Hematopoietic multipotent progenitor cell treated with erythropoietin and hydrocortisone succinate and interleukin-3 and kit ligand, for 4 days (in vitro differentiated cells): ENCODE measurements at places on chromosomes 3 and 15.

DNA sequence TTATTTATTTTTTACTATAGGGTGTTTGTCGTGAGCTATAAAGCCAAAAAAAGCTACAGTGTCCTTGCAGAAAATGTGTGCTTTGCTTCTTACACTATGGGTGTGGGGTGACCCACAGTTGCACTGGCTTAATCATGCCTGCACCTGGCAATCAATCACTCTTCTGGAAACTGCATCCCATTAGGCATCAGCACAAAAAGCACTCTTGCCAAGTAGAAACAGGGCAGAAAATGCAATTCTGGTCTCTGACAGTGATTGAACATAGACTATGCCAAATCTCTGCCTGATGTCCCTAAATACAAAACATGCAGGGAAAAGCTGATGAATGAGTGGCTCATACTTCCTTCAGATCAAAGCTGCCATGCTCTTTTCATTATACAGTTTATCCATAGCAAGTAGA is 30.4 kb upstream of the PLAAT1 start:
- no peak for DNase-seq

GRCh38 chr15:68719672-68720071 is 101.0 kb downstream of the ANP32A start:
- DNase-seq = no peak

DNA sequence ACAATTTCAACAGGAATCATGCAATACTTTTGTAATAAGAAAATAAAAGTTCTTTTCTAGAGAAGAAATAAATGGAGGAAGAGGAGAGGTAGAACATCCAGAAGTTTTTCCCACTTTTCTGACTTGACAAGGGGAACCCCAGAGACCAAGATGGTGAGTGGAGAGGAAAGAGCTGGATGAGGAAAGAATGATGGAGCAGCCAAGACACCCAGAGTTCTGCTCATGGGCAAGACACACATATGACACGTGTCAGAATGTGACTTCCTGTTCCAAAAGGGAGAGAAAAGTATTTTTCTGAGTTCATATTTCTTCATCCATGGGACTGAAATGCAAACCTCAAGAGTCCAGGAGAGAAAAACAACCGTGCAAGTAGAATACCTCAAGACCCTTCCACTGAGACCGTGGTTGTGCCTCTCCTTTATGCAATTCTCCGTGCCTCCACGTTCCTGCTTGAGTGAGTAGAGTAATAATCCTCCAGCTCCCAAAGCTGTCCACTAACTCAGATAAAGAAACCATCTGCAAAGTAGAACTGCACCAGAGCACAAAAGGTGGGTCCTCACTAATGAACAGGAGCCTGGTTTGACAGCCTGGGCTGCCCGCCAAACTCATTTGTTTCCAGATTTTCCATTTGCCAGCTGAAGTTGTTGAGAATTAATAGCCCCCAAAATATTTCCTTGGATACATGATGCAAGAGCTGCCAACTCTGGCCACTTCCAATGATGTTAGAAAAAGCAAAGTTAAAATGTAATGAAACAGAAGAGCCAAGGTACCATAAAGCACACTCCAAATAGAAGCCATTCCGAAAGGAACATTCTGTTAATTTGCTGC is 272.6 kb upstream of the IGF1R start:
- DNase-seq = no peak

DNA sequence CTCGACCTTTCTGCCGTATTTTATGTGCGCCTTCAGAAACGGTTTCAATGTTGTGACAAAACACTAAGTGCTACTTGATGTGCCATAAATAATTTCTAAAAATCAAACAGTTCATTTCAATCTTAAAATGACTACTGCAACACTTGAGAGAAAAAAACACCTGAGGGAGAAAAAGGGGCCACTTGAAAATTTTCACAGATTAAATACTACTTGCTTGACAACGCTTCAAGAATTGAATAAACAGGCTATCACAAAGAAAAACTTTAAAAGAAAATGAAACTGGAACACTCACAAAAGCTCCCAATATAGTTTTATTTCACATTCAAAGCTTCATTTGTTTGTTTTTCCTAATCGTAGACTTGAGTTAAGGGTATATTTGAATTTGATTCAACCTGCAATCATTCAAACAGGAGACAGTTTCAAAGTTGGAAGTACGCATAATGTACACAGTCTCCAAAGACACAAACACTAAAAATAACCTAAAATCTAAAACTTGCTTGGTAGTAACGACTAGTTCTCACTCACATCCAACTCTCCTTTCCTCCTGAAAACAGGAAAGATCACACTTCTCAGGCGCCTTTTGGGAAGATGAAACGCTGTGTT is 380.7 kb downstream of the ERC2 start:
- DNase-seq = no peak

DNA sequence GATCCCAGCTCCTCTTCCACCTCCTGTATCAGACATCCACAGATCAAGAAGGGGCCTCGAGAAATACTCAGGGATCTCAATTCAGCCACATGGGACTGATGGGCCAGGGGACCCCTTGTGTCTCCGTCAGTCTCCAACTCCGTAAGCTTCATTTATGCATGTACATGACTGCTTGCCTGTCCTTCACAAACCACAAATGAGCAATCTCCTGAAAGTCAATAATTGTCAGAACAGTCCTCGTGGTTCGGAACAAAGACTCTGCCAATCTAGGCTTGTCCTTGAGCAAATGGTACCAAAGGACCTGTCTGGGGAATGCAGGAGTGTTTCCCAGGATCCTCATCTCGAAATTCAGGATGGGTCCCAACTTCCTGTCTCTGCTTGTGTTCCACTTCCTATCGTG is 20.8 kb downstream of the SLC12A8 start:
- no peak for DNase-seq

GRCh38 chr3:164459521-164460151 is 618.7 kb downstream of the SI start:
- no peak for DNase-seq

GRCh38 chr3:177402533-177402932 is 205.3 kb upstream of the TBL1XR1 start:
- no peak for DNase-seq

DNA sequence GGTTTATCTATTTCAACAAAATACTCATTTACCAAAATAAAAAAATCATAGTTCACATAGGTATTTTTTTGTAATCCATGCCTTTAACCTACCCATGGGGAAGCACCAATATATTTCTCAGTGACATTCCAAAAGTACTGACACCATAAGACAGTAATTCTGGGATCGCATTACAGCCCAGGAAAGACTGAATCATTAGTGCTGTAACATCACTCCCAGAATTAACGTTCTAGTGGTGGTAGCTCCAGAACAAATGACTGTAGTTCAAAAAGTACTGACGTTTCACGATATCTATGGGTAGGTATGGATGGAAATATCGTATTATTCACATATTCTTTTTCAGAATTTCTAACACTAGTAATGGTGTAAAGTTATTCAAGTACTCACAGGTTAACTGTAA is 54.3 kb upstream of the NEK10 start:
- DNase-seq = no peak

DNA sequence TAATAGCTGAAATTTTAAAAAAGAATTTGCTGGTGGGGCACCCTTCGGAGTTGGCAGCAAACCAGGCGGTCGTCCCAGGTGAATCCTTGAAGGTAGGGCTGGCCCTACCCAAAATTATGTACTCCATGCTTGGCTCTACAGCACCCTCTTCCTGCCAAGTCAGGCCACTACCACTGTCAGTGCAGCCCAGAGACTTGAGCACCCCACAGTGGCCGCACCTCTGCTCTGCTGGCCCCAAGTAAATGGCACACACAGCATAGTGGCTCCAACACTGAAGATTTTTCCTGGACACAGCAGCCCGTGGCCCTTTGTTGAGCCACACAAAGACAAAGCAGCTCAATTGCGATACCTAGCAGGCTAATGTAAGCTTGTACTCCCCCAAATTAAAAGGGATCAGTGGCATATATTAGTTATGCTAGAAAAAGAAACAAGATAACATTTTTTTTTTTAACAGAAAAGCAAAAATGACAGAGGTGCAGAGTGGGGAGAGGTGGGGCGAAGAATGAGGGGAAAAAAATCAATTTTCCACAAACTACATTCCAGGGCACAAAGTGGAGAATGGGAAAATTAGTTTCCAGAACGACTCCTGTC is 250.5 kb downstream of the UACA start:
- peak; percentile 91 for DNase-seq

GRCh38 chr3:66497985-66498671 is 2.7 kb downstream of the LRIG1 start:
- no peak for DNase-seq

DNA sequence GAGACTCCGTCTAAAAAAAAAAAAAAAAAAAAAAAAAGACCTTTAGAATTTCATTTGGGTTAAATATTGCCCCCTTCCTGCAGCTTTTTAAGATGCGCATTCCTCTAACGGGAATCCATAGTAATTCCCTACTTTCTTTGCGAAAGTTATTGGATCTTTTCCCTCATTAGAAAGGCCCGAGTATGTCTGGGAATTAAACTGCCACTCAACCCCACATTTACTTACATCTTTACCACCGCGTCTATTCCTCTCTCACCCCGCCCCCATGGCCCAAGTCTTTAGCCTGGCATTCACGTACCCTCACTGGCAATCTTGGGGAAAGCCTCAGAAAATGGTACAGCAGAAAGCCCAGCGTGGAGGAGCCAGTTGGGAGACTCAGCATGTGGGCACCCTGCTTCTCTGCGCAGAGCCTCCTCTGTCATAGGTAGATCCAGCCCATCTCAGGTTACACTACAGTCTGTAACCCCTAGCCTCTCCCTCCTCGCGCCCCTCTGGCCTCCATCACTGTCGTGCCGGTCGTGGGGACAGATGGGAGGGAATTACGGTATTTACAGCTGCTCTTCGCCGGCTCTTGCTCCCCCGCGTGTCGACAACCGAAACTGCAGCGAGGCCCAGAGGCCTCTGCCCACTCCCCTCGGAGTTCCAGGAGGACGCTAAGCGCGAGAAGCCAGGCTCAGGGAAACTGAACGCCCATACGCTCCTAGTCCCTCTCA is 6.4 kb upstream of the ANKDD1A start:
- peak; percentile 91 for DNase-seq

- peak; percentile 10 for DNase-seq
Measured at GRCh38 chr3:161066930-161067329, 38.2 kb downstream of the B3GALNT1 start.

- no peak for DNase-seq
Measured at GRCh38 chr15:65612616-65612946, 1.6 kb upstream of the INTS14 start.

- no peak for DNase-seq
Measured at GRCh38 chr3:39133093-39133490, 20.3 kb downstream of the CSRNP1 start.

- no peak for DNase-seq
Measured at GRCh38 chr3:49378249-49378895, 20.2 kb upstream of the GPX1 start.

GRCh38 chr3:71523628-71524027 is 59.9 kb downstream of the FOXP1 start:
- DNase-seq = no peak

DNA sequence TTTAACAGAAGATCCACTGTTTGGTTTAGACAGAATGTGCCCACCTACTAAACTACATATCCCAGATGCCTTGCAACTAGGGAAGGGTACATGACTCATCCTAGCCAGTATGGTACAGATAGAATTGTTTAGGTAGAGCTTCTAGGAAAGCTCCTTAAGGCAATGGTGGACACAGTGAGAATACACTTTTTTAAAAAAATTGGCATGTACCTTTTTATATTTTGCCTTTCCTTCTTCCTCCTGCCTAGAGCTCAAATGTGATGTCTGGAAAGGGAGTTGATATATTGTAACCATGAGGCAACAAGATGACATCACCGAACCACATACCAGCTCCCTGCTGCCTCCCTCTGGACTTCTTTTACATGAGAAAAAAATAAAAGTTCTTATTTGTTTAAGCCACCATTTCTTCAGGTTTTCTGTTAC is 14.4 kb upstream of the C3orf80 start:
- DNase-seq = peak; percentile 77
